Fibroblast of skin of left biceps (primary cell): ENCODE measurements at places on chromosomes 2 and 18.

GRCh38 chr18:25351280-25351775, 638 bp downstream of the ZNF521 start:
- DNase-seq, result no peak

DNA sequence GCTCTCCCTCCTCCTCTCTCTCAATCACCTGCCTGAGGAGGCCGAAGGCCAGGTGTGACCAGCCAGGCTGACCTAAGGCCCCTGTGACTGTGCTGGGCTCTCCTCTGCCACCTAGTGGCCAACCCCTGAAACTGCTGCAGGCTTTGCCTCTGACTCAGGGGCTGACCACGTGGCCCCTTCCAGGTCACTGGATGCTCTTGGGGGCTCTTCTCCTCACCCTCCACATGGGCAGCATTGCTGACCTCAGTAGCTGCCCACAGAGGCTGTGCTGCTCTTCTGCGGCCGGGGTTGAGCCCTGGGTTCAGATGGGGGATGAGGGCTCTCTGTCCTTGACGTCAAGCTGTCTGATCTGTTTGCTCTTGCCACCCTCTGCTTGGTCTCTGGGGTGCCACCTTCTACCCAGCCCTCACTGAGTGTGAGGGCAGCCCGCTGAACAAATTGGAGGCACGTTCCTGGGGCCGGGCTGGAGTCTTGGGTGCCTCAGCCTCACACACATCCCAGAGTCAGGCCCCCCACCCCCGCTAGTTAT, 122.7 kb downstream of the TWIST2 start:
- DNase-seq, result no peak

GRCh38 chr2:23375448-23375847, 9.5 kb upstream of the KLHL29 start:
- DNase-seq, result no peak

DNA sequence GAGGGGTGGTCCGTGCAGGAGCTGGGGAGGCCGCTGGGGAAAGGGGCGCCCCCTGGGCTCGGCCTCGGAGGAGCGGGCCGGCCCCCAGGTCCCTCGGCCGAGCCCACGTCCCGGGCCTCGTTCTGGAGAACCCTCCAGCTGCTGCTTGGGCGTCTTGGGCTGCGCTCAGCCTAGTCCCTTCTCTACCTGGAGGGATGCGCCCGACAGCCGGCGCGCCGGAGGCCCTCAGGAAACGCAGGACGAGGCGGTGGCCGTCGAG, 293 bp upstream of the D2HGDH start:
- DNase-seq, result no peak

DNA sequence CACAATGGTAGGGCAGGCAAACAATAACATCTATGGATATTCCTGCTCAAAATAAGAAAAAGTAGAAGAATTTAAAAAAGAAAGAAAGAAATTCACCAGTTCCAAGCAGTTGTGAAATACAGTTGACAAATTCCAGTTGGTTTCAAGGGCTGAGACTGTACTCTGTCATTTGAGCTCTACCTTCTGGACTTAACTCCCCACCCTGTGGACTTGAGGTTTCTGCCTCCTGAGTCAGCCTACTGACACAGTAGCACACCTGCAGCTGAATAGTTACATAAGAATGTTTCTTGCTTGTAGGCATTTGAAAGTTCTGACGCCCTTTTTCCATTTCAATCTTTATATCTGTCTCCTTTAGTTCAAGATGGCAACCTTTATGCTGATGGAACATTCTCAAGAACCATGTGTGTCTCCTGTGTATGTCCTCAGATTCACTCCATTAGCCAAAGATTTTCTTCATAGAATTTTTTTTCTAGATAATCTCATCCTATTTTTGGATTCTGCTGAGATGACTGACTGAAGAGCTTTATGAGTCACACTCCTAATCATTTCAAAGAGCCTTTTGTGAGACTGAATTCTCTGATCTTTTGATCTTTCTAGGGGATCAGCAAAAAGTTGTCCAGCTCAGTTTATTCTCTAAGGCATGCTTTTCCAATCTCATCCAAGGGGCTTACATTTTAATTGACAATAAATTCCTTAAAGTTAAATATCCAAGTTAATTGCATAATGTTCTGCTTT, 19.1 kb downstream of the NETO1 start:
- DNase-seq, result no peak

GRCh38 chr2:157466764-157467163, 22.9 kb upstream of the CYTIP start:
- no peak for DNase-seq

DNA sequence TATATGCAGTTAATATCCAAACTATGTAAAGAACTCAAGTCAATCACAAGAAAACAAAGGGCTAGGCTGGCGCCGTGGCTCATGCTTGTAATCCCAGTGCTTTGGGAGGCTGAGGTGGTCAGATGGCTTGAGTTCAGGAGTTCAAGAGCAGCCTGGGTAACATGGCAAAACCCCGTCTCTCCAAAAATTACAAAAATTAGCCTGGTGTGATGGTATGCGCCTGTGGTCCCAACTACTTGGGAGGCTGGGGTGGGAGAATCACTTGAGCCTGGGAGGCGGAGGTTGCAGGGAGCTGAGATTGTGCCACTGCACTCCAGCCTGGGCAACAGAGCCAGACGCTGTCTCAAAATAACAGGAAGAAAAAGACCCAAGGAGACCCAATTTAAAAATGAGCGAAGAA, 91.9 kb upstream of the ALKAL2 start:
- DNase-seq, result no peak
